Chondrocyte (in vitro differentiated cells): ENCODE measurements at places on chromosomes 13 and 19. TPM values are rescaled to one million over a fixed set of nuclear protein-coding genes. Genes with fewer than 3 reads are reported as not detected.

DNA sequence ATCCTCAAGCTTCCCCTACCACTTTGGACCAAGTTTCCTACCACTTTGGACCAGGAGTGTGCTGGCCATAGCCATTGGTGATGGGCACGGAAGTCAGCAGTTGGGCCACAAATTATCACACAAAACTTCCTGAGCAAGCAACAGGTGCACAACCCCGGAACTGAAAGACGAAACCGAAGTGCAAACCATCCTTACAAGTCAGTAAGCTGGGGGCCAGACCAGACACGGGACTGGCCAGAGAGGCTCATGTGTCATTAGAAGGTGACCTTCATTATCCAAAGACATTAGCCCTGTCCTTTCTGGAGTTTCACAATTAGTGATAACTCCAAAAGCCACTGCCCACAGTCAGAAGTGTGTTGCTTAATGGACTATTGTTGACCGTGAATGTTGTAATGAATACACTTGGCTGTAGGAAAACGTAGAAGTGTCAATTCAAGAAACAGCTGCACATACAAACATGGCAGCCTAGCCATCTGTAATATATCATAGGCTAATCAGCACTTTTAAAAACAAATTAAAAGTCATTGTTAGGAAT lies 244.1 kb upstream of the IRS2 start:
- peaks cover 10% of the 10 kb centered on the region for H3K4me1 ChIP-seq
- H3K27me3 ChIP-seq: no peaks in the 10 kb centered on the region
- H3K27ac ChIP-seq: no peak overlapping the region

DNA sequence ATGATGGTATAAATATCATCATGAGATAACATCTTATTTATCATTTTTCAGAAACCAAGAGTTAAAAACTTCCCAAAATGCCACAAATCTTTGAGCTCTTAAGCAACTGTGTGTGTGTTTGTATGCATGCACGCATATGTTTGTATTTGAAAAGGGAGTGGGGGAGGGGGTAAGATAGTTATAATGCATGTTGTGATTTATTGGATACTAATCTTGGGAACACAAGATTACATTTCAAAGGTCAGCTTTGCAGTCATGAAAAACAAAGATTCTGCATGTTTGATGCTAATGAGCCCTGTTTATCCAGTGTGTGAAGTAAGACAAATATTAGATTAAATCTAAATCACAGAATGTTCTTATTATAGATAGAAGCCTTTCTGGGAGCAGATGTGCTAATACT lies 355.9 kb downstream of the DCT start:
- H3K27ac ChIP-seq: no peak overlapping the region
- no peaks in the 10 kb centered on the region for H3K27me3 ChIP-seq
- DNase-seq: no peak

- peaks cover 9% of the 10 kb centered on the region for H3K4me1 ChIP-seq
- H3K27me3 ChIP-seq: peaks cover 25% of the 10 kb centered on the region
- no peak overlapping the region for H3K4me3 ChIP-seq
- no peak overlapping the region for H3K27ac ChIP-seq
- no peak for DNase-seq
- no peaks in the 10 kb centered on the region for H3K36me3 ChIP-seq
Observed at GRCh38 chr19:54482889-54483288, 9.8 kb upstream of the CDC42EP5 start.

DNA sequence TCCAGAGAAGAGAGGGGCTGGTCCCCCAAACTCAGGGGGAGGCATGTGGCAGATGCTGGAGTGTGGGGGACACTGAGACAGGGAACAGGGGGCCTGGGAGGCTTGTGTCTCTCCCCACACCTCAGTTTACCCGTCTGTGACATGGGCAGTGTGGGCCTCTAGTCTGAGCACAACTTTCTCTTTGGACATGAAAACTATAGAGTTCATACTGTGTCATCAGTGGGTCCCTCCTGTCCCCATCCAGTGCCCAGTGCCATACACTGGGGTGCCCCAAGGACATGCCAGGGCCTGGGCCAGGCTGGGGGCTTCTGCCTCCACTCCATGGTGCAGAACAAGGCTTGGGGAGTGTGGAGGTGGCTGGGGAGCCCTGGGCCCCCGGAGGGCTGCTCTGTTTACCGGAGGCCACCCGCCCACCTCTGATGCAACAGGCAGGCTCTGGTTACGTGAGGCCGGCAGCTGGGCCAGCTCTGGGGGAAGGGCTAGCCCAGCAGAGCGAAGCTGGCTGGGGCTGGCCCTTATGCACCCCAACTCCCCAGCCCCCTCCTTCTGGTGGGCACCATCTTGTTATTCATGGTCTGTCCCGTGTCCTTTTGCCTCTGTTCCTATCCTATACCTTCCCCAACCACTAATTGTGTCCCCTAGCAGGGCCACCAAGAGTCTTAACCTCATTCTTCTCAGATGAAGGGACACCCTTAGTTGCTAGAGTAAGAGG lies 1.9 kb upstream of the MEF2B start:
- H3K27me3 ChIP-seq: no peaks in the 10 kb centered on the region
- no peak overlapping the region for H3K4me3 ChIP-seq
- H3K36me3 ChIP-seq: no peaks in the 10 kb centered on the region
- DNase-seq: no peak

KIR3DL3 gene
- total RNA-seq: not detected in 3 replicates
